NCI-H774 (cell line): ENCODE measurements at places on chromosomes 2 and 18.

GRCh38 chr2:120932472-120932871, 196.8 kb downstream of the GLI2 start:
- DNase-seq, result no peak

GRCh38 chr2:16293398-16293797, 353.0 kb downstream of the MYCN start:
- no peak for DNase-seq

- DNase-seq, result no peak
These were observed 22.0 kb downstream of the GPC1 start for GRCh38 chr2:240457223-240458043.

DNA sequence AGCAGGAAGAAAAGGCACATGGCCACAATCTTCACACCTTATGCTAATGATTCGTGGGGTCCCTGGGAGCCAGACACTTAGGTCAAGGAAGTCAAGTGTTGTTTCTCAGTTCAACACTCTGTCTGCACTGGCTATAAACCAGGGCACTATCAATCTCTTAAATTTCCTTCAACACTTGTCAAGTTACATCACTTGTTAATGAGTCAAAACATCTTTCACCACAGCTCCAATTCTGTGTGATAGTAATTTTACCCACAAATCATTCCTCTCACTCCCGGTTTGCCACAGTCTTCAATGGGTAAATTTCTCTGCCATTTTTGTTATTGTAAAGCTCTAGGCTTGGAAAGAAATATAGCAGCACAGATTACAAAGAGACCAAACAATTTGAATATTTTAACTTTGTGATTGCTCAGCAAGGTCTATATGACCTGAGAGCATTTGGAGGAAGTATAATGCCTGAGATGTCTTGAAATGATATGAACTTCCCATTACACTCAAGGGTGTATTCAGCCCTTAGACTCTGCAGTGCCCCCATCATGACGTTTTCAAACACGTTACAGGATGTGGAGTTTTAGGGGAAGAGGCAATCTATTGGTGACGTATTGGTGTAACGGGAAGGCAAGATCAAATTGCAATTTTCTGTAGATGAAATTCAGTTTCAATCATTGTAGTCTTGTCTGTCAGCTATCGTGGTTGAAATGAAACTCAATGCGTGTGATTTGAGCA, 78.7 kb downstream of the ICOS start:
- DNase-seq, result no peak

DNA sequence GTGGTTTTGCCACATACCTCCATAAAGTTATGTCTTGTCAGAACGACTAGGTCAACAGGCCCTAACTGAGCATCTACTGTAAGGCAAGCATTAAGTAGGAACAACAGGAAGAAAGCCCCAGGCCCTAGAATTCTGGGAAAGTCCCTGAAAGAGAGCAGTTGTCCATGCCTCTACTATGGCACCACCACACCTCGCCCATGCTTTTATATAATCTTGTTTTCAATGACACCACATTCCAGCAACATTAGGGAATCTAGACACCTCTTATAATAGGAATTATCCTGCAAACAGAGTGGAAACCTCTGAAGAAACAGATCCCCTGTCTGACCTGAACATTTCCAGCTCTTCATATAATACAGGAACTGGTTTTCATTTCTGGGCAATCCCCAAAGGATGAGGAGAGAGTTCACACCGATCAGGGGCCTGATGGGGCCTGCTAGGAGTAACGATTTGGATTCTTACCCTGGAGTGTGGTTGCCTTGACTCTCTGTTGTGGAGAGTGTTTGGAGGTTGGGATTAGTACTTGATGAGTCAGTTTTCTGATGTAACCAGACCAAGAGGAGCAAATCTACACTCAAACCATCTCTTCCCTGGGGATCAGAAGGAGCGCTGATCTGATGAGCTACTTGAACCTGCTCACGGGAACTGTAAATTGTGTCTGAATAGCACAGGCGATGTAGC, 31.9 kb upstream of the CEP68 start:
- no peak for DNase-seq

DNA sequence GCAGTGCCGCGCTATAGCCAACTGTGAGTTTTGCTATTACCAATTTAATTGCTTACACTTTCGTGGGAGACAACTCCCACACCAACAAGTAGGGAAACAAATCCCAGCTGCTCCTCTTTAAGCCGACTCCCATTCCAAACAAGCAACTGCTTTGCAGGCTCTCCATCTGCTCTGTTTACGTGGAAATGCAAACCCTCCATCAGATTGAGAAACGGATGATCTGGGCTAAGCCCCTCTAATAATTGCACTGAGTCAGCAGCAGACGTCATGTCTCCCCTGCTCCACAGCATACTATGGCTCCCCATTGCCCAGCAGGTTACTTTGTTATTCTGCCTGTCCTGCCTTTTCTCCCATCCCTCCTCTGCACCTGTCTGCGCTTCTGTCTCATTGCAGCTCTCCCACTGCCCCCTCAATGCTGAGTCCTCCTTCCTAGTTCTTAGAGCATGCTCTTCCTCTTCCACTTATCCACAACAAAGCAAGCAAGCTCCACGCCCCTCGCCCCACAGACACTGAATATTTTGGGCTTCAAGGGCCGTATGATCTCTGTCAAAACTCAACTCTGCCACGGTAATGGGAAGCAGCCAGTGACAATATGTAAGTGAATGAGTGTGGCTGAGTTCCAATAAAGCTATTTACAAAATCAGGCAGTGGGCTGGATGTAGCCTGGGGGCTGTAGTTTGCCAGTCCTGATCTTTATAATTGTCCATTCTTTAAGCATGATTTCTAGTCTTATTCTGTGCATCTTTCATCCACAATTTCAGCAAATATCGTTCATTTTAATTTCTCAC, 39.5 kb upstream of the ARL4C start:
- no peak for DNase-seq

- no peak for DNase-seq
These were observed 97.1 kb downstream of the DPP4 start for GRCh38 chr2:161976917-161977316.

- DNase-seq, result no peak
These were observed 88.1 kb downstream of the VSNL1 start for GRCh38 chr2:17628349-17629261.

DNA sequence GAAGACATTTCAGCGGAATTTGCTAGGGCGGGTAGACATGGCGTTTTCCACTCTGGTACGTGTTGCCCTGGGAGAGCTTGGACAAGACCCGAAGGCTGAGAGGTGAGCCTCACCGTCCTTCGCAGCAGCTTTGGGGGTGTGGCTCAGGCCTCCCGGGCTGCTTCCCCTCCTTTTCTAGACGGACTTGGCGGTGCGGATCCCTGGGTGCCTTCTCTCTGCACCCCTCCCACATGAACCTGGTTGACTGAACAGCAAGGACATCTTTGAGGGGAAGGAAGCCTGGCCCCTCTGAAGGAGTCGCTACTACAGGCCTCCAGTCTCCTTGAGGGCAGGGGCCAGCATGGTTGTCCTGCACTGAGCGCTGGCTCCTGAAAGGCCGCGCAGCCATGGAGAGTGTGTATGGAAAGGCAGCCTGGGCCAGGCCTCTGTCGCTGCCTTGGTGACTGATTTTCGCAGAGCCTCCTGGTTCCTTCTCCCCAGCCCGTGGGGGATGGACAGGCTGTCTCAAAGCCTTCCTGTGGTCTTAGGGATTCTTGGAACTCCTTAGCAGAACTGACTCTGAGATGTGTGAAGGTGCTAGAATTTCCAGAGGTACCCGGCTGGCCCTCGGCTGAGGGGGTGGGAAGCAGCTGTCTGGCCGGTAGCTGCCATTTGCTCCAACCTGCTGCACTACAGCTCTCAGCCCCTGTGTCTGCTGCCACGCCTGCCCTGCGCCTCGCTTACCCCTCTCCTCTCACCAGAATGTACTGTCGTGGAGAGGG, 9.9 kb downstream of the CNNM4 start:
- no peak for DNase-seq

- DNase-seq, result no peak
These were observed 266.6 kb downstream of the PDE11A start for GRCh38 chr2:177806025-177806424.

GRCh38 chr18:27789406-27789805, 387.5 kb downstream of the CDH2 start:
- no peak for DNase-seq

DNA sequence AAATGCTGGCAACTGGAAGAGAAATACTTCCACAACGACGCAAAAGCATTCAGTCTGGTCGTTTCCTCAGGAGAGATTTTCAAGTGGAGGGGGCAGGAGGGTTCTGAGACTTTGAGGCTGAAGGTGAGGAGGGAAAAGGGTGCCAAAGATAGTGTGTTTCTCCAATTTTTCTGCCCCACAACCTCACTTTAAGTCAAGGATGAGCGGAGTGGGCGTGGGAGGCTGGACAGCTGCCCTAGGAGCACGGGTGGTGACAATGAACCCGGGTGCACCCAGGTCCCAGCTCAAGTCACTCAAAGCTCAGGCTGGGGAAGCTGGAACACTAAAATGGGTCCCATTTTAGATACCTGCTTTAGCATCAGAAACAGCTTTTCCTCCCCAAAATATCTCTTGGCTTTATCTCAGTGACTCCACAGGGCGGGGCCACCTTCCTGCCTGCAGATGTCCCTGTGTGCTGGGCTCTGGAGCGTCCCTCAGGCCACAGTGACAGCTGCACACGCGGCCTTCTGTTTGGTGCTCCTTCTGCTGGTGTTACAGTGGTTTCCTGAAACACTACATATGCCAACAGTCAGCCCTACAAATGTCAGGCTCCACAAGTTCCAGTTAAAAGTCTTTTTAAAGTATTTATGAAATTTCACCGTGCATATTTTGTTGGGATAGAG, 1.4 kb upstream of the MBP start:
- DNase-seq, result peak; percentile 26

DNA sequence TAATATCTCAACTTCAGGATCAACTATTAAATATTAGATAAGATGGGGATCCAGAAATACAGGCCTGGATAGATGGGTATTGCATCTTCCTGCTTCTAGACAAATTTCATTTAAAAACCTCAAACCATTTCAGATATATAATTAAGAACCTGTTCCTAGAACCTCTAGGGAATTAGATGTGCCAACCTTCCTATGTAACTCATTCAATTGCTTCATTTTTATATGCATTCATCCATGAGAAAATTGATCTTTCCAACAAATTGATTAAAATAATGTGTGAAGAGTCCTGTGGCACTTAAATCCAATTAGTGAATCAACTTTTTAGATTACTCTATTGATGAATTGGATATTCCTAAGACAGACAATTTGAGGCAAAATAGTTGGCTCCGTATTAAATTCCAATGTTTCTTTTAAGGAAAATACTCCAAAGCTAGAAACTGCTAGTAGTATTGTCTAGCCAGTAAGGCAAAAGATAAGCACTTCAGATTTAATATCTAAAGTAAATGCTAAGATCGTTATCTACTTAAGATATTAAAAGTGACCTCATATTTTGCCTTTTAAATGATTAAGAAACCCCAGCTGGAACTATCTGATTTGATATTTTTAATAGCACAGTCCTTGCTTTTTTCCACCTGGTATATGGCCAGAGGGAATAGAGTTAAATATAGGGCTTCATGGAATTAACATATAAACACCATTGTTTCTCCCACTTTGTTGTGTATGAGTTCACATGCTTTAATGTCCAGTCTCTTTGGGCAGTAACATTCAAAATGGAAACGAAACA, 35.8 kb downstream of the DARS1 start:
- DNase-seq, result no peak

GRCh38 chr18:58091099-58091611, 47.1 kb downstream of the NEDD4L start:
- no peak for DNase-seq

- no peak for DNase-seq
These were observed 177.0 kb downstream of the SEPTIN10 start for GRCh38 chr2:109436610-109437225.

DNA sequence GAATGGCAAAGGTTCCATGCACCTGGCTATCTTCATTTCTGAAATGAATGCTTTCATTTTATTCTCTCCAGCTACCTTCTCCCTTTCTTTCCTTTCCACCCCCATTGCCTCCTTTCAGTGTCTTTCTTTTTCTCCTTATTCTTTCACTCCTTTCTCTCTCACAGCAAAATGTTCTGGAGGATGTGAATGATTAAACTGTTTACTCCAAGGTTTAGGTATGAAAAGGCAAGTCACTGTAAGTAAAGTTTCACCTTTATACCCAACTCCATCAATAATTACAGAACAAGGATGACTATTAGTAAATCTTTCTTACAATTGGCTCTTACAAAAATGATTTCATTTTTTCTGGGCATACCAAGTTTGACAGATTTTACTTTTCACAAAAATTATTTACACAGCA, 4.3 kb downstream of the PAX8 start:
- DNase-seq, result no peak

GRCh38 chr2:137677466-137677865, 286.8 kb upstream of the HNMT start:
- no peak for DNase-seq

GRCh38 chr2:230905448-230906421, 19.3 kb downstream of the GPR55 start:
- no peak for DNase-seq

DNA sequence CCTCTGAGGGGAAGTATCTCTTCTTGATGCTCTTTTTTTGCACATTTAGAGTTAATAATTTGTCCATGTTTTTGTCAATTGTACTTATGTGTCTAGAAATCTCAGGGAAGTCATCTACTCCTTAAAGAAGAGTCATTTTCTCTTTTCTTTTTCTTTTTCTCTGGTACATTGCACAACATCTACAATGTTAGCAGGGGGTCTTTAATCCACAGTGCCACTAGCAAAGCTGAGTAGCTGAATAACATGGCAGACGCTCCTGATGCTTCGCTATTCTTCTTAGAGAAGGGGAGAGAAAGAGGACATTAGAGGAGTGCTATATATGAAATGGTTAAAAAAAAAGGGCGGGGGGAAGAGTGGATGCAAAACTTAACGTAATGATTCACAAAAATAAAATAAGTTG, 399.6 kb upstream of the CWC22 start:
- no peak for DNase-seq

DNA sequence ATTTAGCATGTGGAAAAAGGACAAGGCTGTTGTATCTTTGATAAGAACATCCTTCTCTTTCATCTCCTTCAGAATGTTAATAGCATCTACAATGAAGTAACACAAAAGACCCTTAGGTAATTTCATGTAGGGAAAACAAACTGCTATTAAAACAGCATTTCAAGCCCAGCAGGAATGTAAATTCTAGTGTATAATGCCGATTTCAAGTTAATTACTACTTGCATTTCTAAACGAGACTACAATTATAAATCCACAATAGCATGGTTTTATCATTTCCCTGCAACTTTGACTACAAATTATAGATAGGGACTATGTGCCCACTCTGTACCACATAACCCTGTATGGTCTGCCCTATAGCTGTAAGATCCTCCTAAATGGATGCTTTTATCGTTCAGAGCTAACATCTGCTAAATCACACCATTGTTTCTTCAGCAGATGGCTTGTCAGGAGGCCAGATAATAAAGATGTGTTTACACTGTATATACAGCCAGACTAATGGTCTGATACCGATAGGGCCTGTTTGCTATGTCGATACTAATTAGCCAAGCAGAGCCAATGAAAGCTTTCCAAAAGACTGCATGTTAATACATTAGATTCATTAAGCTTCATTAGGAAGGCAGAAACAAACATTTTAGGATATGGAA, 51.9 kb downstream of the LRPPRC start:
- peak; percentile 63 for DNase-seq

- DNase-seq, result no peak
These were observed 1478.6 kb upstream of the ACVR2A start for GRCh38 chr2:146366276-146366675.

- no peak for DNase-seq
These were observed 195.7 kb downstream of the PPP1R1C start for GRCh38 chr2:182181381-182181780.

- peak; percentile 48 for DNase-seq
These were observed 4.6 kb downstream of the PROC start for GRCh38 chr2:127422559-127423477.
